ENCODE measurements at places on chromosomes 7 and 10.

GRCh38 chr10:110919349-110919931 is at the start of gene SHOC2:
SHOC2 (plus strand) TSS chr10:110919604; CDS start chr10:110964359, 44,755 bp downstream.
- H3K4me3 ChIP-seq: peak within 1 kb of the TSS; percentile 71
- H3K36me3 ChIP-seq: no peaks in the 10 kb centered on the region
- H3K4me1 ChIP-seq: peaks cover 12% of the 10 kb centered on the region
- H3K27ac ChIP-seq: peak within 1 kb of the TSS; percentile 96
- DNase-seq: no peak

DNA sequence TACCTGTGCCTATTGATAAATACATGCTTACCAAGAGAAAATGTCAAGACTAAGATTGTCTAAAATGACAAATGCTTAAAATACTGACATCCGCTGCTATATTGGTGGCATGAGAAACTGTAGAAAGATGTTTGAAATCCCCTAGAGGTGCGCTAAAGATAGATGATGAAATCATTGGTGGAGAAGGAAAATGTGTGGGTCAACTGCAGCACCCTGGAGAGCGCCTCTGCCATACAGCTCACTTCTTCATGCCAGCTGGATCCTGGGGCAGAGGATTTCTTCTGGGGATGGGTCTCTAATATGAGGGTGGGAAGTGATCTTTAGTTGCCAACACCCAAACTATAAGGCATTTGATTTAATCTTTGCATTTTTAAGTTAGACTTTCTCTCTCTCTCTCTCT is 680.4 kb upstream of the POM121L12 start:
- no peak overlapping the region for H3K27ac ChIP-seq
- no peaks in the 10 kb centered on the region for H3K27me3 ChIP-seq
- no peak for DNase-seq
- H3K4me1 ChIP-seq: no peaks in the 10 kb centered on the region
- no peak overlapping the region for H3K4me3 ChIP-seq

DNA sequence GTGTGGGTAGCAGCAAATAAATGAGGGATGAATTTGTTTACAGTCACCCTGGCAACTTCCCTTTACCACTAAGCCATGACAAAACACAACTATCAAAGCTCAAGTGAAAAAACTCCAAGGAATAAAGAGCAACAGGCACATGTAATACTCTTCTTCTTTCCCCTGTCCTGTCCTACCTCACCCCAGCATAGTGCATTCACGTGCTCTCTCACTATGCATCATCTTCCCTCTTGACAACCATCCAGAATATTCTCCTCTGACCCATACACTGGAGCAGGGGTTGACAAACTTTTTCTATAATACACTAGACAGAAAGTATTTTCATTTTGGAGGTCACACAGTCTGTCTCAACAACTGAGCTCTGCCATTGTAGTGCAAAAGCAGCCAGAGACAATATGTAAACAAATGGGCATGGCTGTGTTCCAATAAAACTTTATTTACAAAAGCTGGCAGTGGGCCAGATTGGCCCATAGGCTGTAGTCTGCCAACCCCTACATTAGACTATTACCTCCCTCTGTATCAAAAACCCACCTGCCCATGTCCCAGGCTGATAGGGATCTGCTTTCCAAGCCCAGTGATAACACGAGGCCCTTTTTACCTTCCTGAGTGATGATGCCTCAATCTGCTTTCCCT is 354.5 kb downstream of the FGFR2 start:
- no peak for DNase-seq
- no peaks in the 10 kb centered on the region for H3K4me1 ChIP-seq
- no peaks in the 10 kb centered on the region for H3K27me3 ChIP-seq
- H3K4me3 ChIP-seq: no peak overlapping the region

DNA sequence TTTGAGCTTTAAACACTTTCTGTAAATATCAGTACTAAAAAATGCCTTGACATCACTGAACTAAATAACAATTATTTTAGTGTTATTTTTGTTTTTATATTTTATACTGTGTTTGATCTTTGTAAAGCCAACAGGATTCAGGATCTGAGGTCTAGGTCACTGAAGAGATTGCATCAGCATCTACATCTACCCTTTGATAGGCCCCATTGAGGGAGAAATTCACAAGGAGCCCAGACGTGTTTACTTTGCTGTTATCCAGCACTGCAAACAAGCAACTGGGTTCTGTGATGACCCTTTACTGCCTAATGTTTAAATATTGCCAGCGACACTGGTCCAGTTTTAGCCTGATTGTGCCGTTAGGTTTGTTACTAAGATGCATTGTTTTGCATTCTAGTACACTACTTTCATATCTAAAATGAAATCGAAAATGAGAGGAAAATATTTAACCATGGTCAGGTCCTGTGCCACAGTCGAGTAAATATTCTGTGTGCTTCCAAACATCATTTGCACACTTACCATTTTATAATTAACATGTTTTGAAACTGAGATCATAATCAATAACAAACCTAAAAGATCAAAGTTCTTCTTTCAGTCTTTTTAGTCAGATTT is 48.7 kb downstream of the SP8 start:
- no peaks in the 10 kb centered on the region for H3K36me3 ChIP-seq
- no peak overlapping the region for H3K4me3 ChIP-seq
- no peaks in the 10 kb centered on the region for H3K27me3 ChIP-seq
- no peak overlapping the region for H3K27ac ChIP-seq
- H3K4me1 ChIP-seq: no peaks in the 10 kb centered on the region

DNA sequence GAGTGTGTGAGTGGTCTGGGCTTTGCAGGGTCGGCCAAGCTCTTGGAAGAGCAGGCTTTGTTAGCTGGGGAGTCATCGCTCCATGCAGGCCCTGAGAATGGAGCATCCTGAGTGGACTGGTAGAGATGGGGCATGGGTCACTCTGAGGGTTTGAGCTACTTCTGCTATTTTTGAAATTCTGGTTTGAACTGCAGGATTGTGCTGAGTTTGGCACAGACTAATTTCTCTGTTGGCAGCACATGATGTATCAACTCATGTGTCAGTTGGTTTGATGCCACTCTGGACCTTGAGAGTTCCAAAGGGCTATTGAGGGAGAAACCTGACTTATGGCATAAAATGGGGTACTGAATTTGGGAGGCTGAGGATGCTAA is 56.3 kb downstream of the LRMDA start:
- no peak overlapping the region for H3K4me3 ChIP-seq
- H3K27ac ChIP-seq: no peak overlapping the region
- DNase-seq: no peak
- H3K4me1 ChIP-seq: no peaks in the 10 kb centered on the region
- no peaks in the 10 kb centered on the region for H3K36me3 ChIP-seq
- no peaks in the 10 kb centered on the region for H3K27me3 ChIP-seq

GRCh38 chr7:28988810-28989209 is 30.7 kb upstream of the TRIL start:
- no peak for DNase-seq
- no peaks in the 10 kb centered on the region for H3K4me1 ChIP-seq
- H3K36me3 ChIP-seq: no peaks in the 10 kb centered on the region
- no peak overlapping the region for H3K27ac ChIP-seq
- H3K4me3 ChIP-seq: no peak overlapping the region

GRCh38 chr10:72524489-72524888 is 101.4 kb downstream of the MICU1 start:
- no peak for DNase-seq
- no peaks in the 10 kb centered on the region for H3K27me3 ChIP-seq
- H3K27ac ChIP-seq: no peak overlapping the region
- no peaks in the 10 kb centered on the region for H3K36me3 ChIP-seq
- H3K4me3 ChIP-seq: no peak overlapping the region
- H3K4me1 ChIP-seq: no peaks in the 10 kb centered on the region

- no peak overlapping the region for H3K4me3 ChIP-seq
- H3K27me3 ChIP-seq: no peaks in the 10 kb centered on the region
- peaks cover 4% of the 10 kb centered on the region for H3K4me1 ChIP-seq
- DNase-seq: no peak
- no peaks in the 10 kb centered on the region for H3K36me3 ChIP-seq
- H3K27ac ChIP-seq: no peak overlapping the region
These were observed 180.8 kb downstream of the ADARB2 start for GRCh38 chr10:1556496-1556895.

Measured in GM12878 (cell line).